CD4-positive, alpha-beta T cell treated with Interleukin-1 beta for 1 hour (primary cell): ENCODE measurements at places on chromosomes 7 and 10.

DNA sequence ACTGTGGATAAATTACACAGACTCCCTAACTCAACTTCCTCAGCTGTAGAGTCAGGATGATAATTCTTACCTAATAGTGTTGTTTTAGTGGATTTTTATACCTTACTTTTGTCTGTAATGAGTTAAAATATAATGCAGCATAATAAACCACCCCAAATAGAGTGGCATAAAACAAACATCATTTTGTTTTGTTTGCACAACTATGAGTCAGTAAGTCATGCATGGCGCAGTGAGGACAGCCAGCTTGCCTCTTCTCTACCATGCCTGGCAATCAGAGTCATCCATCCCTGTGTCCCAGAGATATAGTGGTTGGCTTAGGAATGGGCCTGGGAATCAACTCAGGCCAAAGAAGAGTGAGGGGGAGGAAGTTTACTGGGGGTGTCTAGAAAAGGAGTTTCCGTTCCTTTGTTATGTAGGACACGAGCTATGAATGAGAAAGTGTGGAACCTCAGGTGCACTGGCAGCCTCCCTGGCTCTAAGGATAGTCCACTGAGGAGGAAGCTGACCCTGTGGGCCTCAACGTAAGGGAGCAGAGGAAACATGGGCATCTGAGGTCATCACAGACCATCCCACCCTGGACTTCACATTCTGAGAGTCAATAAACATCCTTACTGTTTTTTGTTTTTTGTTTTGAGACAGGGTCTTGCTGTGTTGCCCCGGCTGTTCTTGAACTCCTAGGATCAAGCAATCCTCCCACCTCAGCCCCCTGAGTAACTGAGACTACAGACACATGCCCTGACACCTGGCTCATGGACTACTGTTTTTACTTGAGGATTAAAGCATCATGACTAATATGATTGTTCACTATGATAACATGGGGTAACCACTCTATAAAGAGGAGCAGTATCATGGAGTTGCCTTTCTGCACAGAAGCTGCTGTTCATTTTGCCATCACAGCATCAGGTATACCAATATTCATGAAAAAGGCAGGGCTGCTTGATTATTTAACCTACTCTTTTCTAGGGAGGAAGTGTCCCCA lies 21.0 kb upstream of the GRB10 start:
- no peak for DNase-seq

DNA sequence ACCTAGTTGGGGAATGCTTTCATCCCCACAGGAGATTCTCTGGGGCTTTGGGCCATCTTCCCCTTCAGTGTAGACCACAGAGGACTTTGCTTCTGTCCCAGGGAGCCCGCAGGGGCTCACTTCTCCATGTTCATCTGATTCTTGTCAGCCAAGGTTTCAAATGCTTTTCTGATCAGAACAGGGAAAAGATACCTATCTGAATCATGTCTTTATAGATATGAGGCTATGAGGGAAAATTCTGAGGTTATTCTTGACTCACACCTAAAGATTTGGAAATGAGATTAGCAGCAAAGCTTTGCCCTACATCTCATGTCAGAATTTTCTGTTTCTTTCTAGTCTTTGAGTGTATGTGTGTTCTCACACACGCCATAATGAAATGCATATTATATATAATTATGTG lies 53.3 kb downstream of the FIGNL1 start:
- no peak for DNase-seq

- no peak for DNase-seq
Measured at GRCh38 chr7:48537561-48537960, 366.3 kb downstream of the ABCA13 start.

- DNase-seq: no peak
Measured at GRCh38 chr10:51907361-51907760, 208.0 kb upstream of the CSTF2T start.

- no peak for DNase-seq
Measured at GRCh38 chr7:129907122-129907736, 45.5 kb downstream of the UBE2H start.

- DNase-seq: no peak
Measured at GRCh38 chr7:77460057-77460486, 43.9 kb upstream of the GSAP start.

GRCh38 chr10:48306870-48307710 lies 613 bp downstream of the MAPK8 start:
- peak; percentile 80 for DNase-seq

GRCh38 chr7:121901026-121901425 lies 28.1 kb downstream of the PTPRZ1 start:
- no peak for DNase-seq

- no peak for DNase-seq
Measured at GRCh38 chr10:116905845-116906210, 56.5 kb downstream of the ENO4 start.

DNA sequence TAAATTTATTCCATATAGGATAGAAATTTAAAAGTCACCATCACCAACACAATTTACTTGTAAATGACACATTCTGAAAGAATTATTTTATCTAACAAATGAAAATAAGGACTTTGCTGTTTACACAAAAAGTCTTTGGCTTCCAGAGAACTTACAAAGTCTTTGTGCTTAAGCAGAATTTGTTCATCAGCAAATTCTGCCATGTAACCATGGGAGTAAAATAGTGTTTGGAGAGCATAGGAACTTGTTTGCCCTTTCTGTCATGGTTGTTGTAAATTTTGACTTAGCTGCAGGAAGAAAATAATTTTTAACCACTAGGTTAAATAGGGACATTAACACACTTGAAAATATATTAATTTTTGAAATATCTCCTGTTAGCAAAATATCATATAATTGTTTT lies 15.2 kb downstream of the FGL2 start:
- DNase-seq: no peak

DNA sequence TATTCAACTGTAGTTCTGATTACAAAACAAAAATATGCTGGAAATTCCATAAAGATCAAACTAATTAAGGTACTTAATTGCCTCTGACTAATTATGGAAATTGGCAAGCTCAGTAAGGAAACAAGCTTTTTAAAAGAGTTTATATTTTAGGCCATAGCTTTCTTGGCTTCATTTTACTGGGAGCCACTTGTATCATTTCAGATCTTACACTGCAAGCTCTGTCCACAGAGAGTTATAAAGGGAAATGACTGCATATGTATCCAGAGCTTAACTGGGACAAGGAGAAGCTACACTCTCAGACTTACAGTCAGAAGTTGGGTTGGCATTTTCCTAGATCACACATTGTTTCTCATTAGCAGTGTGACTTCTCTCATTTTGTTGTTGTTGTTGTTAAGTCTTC lies 92.4 kb downstream of the LRRN3 start:
- no peak for DNase-seq

DNA sequence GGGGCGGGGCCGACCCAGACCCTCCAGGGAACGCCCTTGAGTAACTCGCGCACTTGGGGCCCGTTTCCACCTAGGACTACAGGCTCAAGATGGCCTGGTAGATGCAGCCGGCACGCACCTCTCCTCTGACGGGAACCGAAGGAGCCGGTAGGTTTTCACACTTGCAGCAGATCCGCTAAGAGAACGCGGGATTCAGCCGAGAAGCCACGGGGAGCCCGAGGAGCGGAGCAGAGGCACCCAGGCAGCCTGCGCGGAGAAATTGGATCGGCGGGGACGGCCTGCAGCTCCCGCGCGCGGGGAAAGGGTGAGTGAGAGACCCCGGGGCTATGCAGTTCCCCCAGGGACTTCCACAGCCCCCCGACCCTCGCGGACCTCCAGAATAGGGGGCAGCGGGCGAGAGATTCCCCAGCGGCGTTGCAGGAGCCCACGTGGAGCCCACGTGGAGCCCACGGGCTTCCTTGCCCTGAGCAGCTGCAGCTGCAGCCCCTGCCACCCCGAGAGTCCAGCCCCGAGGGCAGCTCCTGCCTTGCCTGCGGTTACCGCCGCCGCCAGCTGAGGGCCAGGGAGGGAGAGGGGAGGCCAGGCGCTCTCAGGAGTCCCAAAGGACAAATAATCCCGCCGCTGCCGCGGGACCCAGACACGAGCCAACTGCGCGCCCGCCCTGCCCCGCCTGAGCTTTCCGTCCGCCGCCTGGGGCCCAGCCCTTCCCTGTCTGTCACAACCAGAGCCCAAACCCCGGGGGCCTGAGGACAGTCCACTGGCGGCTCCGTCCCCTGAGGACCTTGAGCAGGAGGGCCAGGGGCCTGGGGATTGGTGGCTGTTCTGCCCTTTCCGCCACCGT lies 13.1 kb downstream of the IFT22 start:
- no peak for DNase-seq

DNA sequence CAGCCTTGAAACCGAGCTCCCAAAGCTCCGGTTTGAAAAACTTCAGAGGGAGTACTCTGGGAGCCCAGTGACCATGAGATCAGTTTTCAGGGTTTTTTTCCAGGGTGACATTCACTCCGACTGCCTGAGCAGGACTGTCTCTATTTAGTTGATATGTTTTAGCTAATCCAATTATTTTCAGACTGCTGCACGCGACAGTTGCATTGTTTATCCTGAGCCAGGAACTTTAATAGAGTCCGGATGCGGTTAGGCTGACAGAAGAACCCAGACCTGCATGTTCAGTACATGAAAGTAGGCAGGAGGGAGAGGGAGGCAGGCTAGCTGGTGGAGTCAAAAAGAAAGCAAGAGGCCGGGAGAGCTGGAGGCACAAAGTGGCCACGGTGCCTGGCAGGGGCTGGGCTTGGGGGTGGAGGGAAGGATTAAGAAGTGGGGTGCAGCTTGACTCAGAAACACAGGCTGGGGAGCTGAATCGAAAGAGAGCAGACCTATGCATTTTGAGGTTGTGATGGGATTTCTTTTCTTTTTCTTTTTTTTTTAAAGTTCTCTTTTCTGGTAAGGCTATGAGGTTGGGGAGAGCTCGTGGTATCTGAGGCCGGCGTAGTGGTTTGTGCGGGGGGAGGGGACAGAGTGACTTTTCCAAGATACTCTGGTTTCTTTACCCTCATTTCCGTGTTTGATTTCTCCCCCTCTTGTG lies 5.7 kb downstream of the GATA3 start:
- peak; percentile 66 for DNase-seq

GRCh38 chr7:31146538-31146937 lies 94.4 kb downstream of the ADCYAP1R1 start:
- DNase-seq: no peak

DNA sequence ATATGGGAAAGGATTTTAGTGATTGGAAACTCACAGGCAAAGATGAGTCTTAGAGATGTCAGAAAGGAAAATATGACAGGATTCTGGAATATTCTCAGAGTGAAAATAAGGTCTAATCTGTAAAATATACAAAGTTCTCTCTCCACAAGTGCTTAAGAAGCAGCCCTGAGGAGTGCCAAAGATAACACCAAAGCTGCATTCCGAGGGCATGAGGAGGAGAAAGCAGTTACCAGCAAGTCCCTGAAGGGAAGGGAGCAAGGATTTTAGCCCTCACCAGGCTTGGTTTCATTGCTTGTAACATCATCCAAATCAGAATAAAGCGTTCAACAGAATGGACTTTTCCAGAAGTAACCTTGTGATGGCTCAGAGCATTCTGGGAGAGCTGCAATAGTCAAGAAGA lies 31.4 kb upstream of the DLX6 start:
- DNase-seq: no peak

DNA sequence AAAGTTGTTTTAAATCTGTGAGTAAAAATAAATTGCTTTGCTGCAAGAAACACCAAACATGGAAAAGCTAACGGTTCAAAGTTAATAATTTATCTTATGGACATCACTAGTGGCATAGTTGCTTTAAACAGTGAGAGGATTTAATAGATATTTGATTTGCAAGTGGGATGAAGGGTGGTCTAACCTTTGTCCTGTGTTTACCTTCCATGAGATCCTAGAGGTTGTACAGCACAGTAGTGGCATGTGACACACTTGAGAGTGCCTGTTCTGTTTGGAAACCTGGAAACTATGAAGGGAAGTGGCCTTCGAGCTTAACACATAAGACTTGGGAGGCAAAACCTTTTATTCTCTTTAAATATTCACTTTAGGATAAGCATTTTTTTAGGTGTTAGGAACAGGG lies 16.0 kb downstream of the EGFR start:
- DNase-seq: no peak

DNA sequence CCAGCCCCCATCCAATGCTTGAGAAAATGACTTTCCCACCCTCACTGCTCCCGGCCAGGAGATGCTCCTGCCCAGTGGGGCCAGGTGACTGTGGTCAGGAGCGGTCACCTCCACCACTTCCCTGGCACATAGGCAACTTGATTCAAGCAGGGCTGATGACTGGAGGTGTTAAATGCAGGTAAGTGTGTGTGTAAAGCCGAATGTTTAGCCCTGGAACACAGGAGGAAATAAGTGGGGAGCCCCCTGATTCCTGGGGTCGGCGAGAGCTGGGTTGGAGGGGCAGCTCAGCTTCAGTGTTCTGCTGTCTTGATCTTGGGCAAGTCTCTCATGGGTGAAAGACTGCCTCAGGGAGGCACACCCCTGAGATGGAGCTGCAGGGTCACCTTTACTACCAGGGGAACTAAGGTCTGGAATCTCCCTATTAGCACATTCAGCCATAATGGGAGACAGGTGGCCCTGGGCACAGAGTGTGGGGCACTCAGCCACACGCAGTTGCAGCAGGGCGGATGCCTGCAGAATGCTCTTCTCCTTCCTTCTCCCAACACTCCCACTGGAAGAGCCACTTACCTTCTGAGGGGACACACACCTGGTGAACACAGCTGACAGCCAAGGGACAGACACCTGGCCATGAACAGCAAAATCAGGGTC lies 124.1 kb downstream of the PTPN20 start:
- no peak for DNase-seq

GRCh38 chr10:14205233-14205632 lies 125.5 kb downstream of the FRMD4A start:
- no peak for DNase-seq

DNA sequence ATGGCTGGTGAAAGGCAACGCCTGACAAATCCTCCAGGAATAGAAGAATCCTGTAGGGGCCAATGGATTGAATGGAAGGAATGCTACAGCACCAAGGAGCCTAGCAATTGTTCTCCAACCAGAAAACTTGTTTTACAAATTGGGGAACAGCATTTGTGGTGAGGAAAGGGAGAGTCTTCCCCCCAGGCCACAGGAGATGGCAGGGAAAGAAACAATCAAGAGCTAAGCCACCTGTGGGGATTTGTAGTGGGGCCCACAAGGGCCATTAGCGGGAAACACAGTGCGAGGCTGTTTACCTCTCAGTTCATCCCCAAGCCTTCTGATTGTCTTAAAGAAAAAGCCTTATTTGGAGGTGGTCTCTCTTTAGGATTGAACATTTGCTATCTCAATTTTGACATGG lies 48.5 kb upstream of the KCNMA1 start:
- DNase-seq: no peak

DNA sequence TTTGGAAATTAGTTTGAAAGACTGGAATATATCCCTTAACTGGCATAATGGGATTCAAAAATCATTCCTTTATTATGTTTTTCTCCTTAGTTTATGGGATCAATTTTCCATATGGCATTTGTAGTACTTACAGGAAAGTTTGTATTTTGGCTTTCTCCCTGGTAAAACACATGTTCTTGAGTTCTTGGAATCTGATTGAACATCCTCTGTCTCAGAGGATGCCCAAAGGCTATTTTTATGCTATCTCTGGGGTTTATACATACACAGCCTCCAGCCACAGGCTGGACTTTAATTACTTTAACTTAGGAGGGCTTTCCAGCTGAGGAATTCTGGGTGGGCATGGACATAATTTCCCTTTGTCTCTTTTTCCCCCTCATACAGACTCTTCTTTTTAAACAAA lies 236.4 kb downstream of the HGF start:
- DNase-seq: no peak

GRCh38 chr7:87038993-87039690 lies 20.3 kb downstream of the ELAPOR2 start:
- no peak for DNase-seq
